ENCODE measurements at places on chromosomes 6 and 20. TPM values are rescaled to one million over a fixed set of nuclear protein-coding genes. Genes with fewer than 3 reads are reported as not detected.

The BPIFB1 gene
- total RNA-seq, result not detected

The ANGPT4 gene
- total RNA-seq, result not detected

The ZNF318 gene
- total RNA-seq, result 20.4 TPM

The PKIB gene
- 0.47 TPM for total RNA-seq

The TDRD6 gene
- not detected for total RNA-seq

The GFRAL gene
- not detected for total RNA-seq

The PPARD gene
- 37.0 TPM for total RNA-seq

The CAP2 gene
- not detected for total RNA-seq

The KIAA1755 gene
- not detected for total RNA-seq

DNA sequence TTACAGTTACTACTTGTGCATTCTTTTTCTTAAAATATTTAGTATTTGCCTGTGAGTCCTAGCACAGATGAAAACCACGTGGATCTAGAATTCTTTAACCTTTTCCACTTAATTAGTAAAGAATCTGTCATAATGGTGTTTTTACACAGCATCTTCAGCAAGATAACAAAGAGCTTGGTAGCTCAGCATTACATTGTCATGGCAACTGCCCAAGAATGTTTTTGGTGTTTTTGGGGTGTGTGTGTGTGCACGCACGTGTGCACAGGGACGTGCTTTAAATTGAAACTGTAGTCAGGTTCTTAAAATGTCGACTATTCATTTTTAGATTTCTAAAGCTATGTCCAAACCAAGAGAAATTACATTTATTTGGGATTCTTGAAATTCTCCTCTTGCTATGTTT lies 108.0 kb downstream of the FIG4 start:
- no peak for DNase-seq

GRCh38 chr6:30885999-30886896 lies 1.9 kb downstream of the DDR1 start:
- DNase-seq, result peak; percentile 44

DNA sequence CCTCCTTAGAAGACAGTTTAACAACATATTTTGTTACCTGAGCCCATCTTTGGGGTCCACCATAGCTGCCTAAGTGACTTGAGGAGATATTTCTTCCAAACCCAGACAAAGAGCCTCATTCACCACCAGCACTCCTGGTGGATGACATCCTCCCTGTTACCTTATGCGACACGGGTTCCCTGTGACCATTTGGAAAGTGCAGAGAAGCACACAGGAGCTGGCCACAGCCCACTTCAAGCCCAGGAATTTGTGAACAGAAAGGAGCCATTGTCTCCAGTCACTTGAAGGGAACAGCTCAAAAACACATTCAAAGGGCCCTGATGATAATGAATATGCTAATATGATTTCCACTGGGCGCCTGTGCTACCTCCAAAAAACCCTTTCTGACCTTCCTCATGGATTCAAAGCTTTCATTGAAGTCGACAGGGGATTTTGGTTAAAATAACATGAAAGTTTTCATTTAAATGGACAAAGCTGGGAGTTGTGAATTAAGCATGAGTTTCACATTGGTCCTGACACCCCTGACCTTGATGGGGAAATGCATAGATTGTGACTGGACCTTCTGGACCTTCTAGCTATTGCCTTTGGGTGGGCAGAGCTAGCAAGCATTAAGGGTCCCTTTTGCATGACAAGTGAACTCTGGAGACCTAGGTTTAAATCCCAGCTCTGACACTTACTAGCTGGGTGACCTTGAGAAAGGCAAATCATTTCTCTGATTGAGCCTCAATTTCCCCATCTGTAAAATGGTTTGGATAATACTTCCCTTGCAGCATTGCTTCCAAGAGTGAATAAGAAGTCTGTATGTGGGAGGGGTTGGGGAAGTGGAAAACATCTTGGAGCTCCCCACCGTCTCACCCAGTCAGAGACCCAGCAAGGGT lies 83.3 kb upstream of the SIRPA start:
- DNase-seq, result no peak

DNA sequence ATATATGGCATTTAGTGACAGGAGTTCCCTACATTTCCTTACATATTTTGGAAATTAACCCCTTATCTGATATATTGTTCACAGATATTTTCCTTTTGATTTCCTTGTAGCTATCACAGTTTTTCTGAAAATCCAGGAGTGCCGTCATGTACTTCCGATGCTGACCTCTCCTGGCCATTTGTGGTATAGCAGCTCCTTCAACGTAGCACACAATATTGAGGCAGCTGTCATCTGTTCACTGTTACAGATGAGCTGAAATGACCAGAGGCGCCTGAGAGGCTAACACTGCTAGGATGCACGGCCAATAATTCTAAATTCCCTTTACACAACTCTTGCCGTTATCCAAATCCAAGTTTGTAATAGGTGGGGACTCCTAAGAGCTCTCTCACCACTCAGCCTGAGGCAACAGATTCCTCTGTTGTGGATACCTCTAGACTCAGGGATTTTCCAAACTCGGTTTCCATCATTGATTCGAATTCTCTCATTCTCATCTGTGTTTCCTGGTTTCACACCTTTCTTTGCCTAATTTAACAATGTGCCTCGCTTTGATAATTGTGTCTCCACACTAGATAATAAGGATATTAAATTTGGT lies 53.0 kb downstream of the MMUT start:
- DNase-seq, result peak; percentile 39

GRCh38 chr6:34104186-34104585 lies 41.7 kb downstream of the GRM4 start:
- no peak for DNase-seq

DNA sequence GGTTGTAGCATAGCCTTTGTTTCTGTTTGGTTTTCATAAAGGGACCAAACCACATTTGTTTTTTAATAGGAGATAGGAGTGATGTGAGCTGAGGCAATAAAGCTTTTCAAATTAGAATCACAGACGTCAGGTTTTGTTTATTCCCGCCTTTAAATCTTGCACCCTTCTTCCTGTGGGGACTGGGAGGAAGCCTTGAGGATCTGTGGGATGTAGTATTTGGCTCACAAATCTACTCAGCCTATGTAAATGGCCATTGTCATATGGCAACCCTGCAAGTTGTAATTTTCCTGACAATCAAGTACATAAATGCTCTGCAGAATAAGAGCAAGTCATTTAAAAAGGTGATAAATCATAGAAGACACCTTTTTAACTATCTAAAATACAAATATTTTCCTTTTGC lies 110.4 kb downstream of the ADGRG6 start:
- no peak for DNase-seq

All from CD4-positive, alpha-beta T cell (primary cell).